ENCODE measurements at places on chromosomes 16 and 17.

DNA sequence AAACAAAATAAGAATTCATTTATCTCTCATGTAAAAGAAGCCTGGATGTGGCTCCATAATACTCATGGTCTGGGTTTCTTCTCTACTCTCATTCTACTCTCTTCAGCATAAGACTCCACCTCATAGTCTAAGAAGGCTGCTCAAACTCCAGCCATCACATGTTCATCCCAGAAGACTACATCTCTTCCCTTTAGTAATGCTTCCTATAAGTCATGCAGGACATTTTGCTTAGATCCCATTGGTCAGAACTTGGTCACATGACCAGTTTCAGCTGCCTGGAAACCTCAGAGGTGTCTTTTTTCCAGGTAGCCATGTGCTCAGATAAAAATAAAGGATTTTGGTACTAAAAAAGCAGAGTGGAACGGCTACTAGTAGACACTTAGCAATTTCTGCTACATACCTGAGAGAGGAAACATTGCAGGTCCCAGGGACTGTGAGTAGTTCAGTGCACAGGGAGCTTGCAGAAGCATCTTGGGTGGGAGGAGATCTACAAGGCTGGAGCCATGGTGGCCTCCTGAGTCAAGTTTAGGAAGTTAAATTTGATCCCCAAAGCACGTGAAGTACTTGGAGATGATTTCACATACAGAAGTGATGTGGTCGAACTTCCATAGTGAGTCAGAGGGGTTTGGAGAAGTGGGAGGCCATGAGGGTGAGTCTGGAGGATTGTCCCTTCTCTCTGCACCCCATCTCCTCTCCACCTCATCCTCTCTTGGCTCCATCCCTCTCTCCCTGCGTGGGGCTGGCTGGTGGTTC lies 110.2 kb downstream of the CCDC182 start:
- no peak for DNase-seq

DNA sequence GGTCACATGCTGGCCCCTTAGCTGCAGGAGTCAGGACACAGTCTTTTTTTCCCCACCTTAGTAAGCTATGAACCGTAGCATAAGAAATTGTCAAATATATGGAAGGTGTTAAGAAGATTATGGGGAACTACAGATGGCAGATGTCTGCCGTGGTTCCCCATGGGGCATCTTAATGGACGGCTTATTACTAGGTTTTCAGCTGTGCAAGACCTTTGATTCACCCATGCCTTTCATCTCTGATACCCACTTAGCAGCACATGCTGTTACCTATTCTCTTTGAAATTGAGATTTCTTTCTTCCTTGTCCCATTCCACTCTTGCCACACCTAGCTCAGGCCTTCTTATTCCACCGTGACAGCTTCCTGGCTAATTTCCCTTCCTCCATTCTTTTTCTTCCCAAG lies 70.7 kb downstream of the RPTOR start:
- no peak for DNase-seq

GRCh38 chr16:86986136-86986535 lies 331.1 kb downstream of the C16orf95 start:
- DNase-seq: no peak

GRCh38 chr16:2775131-2775716 lies 1.9 kb downstream of the ELOB start:
- no peak for DNase-seq

- no peak for DNase-seq
Observed at GRCh38 chr16:3576211-3576610, 992 bp downstream of the NLRC3 start.

DNA sequence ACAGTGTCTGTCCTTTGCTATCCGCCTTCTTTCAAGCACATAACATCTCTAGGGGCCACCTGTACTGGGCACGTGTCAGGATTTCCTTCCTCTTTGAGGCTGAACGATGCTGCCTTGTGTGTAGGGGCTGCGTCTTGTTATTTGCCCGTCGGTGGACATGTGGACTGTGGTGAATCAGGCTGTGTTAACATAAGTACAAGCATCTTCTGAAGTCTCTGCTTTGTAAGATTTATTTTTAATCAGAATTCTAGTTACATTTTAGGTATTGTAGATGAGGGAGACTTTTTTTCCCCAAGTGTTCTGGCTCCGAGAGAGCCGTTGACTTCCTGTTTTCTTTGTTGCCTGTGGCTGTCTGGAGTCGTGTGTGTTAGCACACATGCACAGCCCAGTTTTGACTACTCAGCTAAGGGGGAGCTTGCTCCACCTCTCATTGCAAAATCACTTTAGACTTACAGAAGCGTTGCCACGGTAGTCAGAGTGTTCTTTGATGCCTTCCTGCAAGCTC lies 26.1 kb downstream of the SPG7 start:
- no peak for DNase-seq

GRCh38 chr17:58394534-58395223 lies 22.7 kb downstream of the RNF43 start:
- no peak for DNase-seq

- DNase-seq: no peak
Observed at GRCh38 chr17:16354585-16354984, 1.3 kb upstream of the CENPV start.

DNA sequence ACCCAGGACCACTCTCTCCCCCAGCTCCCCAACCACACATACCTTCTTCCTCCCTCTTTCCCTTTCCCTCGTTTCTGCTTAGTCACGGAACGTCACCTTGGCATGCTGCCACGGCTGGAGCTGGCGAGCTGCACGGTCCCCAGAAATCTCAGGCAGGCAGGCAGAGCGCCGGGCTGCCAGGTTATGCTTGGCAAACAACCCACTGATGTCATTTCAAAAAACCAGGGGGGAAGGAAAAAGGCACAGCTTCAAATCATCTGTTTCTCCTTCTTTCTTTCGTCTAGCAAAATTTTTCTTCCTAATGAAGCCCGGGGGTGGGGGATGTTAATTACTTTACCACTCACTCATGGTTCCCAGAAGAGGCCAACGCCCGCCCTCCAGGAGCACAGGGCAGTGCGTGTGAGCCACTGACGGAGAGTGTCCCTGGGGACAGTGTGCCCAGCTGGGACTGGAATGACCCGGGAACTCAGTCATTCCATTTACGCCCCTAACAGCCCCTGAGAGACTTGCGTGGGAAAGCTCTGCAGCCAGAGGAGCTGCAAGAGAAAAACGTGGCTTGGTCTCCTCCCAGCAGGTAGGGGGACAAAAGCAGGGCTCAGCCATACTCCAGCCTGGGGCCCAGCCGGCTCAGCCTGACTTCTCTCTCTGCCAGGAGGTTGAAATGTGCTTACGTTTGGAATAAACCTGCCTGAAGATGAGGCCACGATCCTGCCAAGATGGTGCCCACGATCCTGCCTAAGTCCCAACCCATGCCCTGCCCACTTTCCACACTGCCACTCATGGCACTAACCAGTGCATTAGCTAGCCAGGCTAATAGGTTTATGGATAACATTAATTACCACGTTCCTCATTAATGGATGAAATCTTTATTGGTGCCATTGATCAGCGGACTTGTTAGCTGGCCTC lies 198.9 kb downstream of the ZFHX3 start:
- no peak for DNase-seq

DNA sequence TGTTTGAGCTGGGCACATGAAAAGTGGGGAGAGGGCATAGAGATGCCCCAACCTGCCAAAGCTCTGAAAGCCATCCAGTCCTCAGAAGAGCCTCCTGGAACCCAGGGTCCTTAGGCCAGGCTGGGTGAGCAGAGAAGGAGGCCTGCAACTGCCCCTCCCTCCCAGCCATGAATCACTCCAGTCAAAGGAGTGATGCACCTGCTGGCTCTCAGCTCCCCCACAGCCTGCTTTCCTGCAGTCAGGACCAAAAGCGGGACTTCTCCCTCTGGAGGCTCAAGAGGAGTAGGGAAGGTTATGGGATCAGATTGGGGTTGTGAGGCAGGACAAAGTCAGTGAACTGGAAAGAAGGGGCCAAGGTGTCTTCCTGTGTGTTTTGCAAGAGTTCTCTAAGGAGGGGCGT lies 145.6 kb downstream of the TMEM132E start:
- no peak for DNase-seq

- no peak for DNase-seq
Observed at GRCh38 chr17:4769628-4770027, 2.1 kb upstream of the TM4SF5 start.

GRCh38 chr16:1912215-1912543 lies 6.0 kb downstream of the HS3ST6 start:
- no peak for DNase-seq

DNA sequence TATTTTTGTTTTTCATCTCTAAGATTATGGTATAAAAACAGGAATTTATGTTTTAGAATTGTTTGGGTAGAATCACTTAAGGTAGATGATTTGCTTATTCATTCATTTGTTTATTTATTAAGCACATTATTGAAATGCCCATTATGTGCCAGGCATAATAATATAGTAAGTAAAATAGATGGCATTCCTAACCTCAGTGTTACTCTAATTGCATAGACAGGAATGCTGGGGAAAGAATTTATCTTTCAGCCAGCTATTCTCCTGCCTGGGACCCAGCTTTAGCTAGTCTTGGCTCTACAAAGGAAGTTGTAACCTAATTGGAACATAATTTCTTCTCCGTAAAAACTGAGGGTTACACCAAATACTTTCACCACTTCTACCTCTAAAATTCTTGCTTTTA lies 44.6 kb downstream of the NFAT5 start:
- no peak for DNase-seq

DNA sequence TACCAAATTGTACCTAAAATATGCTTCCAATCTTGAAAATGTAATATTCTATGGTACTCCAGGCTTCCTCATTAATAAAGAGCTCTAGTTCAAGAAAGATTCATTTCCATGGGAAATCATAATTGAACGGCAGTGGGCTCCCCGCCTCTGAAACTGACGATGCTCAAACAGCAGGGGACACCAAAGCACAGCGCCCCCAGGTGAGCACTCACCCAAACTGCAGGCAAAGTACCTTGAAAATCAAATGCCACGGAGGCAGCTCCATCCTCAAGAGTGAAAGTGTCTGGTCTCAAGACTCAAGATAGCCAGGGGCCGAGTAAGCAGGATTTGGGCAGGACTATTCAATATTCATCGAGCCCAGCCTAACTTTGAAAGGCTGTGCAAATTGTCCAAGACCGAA lies 217.4 kb upstream of the TNRC6C start:
- DNase-seq: no peak

DNA sequence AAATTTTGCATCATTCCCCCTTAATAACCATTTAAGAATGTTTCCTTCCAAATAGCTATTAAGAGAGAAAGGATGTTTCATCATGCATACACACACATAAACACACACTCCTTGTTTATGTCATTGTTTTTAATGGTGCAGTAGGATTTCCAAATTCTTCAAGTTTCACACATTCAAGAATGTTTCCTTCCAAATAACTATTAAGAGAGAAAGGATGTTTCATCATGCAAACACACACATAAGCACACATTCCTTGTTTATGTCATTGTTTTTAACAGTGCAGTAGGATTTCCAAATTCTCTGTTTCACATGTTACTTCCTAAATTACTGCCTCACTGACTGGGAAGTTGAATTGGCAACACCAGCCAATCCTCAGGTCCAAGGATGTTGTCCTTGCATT lies 7.8 kb downstream of the TOX3 start:
- DNase-seq: no peak

DNA sequence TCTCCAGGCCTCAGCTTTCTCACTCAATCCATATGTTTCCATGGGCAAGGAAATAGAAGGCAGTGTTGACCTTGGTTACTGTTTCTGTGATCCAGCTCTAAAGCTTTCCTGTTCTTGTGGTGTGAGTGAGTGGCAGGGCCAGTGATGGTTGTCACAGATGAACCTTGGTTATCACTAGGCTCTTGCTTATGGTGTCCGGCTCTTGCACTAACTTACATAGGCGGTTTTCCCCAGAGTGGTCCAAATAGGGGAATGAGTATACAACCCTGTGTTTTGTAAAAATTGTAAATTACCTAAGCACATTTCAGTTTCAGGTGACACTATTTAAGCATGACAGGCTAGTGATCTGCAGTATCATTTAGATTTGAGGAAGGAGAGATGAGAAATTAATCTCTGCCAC lies 6.8 kb downstream of the MFSD11 start:
- no peak for DNase-seq

DNA sequence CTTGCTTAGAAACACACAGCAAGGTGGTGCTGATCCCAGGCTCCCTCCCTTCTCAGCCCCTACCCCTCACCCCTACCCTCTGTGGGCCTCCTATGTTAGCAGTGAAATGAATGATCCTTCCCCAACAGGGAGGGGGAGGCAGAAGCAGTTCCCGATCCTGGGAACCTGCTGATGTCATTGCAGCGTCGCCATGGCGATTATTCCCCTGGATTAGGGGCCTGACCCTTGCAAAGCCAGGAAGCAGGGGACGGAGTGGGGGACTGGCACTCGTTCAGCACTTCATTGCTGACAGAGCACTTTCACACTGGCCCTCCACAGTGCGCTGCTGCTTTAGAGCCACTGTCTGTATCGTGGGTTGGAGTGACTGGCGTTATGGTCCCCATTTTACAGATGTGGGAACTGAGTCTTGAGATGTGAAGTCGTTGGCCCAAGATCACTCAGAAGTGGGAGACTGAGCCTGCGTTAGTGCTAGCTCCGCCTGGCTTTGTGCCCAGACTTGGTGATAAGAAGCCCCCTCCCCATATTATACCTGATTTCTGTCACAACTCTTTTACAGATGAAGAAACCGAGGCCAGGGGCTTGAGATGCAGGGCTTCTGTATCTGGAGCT lies 26.6 kb downstream of the LASP1 start:
- DNase-seq: no peak

- DNase-seq: no peak
Observed at GRCh38 chr17:40632216-40632615, 15.4 kb downstream of the SMARCE1 start.

DNA sequence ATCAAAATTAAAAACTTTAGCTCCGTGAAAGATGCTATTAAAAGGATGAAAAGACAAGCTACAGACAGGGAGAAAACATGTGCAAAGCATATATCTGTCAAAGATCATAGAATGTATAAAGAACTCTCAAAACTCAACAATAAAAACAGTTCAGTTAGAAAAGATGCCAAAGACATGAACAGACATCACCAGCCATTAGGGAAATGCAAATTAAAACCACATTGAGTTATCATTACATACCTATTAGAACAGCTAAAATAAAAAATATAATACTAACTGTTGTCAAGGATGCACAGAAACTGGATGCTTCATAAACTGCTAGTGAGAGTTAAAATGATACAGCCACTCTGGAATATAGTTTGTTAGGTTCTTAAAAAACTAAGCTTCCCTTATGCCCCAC lies 58.8 kb downstream of the NFATC3 start:
- DNase-seq: no peak

DNA sequence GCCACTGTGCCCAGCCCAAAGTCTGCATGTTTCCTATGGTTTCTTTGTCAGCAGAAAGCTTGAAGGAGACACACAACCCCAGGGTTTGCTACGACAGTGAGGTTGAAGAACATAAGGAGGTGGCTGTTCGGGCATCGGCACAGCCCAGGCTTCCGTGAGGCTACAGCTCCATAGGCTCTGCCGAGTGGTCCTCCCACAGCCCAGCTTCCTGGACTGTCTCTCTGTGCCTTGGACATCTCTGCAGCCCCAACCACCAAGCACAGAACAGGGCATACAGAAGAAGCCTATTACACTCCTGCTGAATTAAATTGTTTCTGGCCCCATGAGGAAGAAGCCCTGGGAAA lies 3.2 kb upstream of the HAP1 start:
- no peak for DNase-seq

DNA sequence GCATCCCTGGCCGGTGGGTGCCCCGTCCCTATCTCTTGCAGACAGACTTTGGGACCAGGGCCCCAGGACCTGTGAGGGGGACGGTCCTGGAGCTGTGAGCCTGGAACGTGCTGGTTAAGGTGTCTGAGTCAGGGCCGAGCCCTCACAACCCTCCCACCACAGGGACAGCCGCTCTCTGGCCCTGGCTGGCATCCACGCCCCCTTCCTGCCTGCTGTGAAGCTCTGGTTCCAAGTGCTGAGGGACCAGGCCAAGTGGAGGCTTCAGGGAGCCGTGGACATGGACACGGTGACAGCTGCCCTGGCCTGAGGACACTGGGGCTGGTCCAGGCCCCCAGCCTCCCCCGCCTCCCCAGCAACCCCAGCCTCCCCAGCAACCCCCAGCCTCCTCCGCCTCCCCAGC lies 6.6 kb downstream of the TSR3 start:
- no peak for DNase-seq
